Activated naive CD4-positive, alpha-beta T cell treated with anti-CD3 and anti-CD28 coated beads, Interleukin-2, amount 10 ng/mL, durations not matched to agents 7 days and 5 days (primary cell): ENCODE measurements at places on chromosomes 1 and 21.

GRCh38 chr1:49397086-49397485 is 620.4 kb upstream of the BEND5 start:
- DNase-seq: no peak

- no peak for DNase-seq
Measured at GRCh38 chr1:118744420-118744819, 243.7 kb downstream of the TBX15 start.

- no peak for DNase-seq
Measured at GRCh38 chr1:186187601-186188000, 187.5 kb downstream of the TPR start.

DNA sequence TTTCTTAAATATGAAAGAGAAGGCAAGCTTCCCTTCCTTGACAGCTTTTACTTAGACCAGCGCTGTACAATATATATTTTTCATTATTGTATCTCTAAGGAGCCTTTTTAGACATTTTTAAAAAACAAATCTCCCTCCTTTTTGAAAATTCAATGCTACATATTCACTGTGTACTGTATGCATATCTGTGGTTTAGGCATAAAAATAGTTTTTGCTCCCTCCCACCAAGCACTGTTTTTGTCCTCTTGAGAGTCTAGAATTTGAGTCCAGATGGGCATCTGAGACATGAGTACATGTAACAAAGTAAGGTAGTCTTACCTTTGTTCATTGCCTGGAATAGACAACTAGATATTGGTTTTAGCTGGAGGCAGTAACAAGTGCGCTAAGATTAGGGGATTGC is 488.5 kb upstream of the RUNX1 start:
- no peak for DNase-seq

DNA sequence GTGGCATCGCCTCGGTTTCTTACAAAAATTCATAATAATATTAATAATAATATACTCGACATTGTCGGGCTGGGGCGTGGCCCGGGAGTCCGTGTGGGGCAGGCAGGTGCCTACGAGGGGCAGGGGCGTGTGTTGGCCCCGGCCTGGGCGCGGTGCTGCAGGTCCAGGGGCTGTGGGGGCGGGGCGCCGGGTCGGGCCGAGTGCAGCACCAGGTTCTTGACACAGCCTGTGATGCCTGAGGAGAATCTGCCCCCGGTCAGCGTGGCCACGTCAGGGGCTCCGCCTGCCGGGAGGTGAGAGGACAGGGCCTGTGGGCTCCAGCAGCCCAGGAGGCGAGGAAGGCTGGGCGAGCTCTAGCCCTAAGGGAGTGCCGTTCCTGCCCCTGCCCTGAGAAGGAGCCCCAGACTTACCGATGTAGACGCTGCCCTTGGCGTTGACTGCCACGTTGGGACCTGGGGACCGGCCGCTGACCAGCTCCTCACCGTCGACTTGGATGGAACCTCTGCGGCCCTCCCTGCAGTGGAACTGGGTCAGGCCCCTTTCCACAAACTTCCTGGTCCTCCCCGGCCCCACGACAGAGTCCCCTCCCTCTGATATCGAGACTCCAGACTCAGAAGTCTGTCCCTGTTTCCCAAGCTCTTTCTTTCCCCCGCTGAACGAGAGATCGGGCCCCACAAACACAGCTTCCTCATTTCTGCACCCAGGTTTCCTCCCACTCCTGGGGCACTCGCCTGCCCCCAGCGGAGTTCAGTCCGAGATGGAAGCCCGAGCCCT is 11.3 kb downstream of the LDLRAD2 start:
- no peak for DNase-seq

GRCh38 chr1:223531742-223532341 is 133.7 kb downstream of the CAPN8 start:
- DNase-seq: peak; percentile 70
